ENCODE measurements at places on chromosomes 2 and 18.

GRCh38 chr2:68995916-68996315, 17.1 kb upstream of the ANTXR1 start:
- DNase-seq = no peak

DNA sequence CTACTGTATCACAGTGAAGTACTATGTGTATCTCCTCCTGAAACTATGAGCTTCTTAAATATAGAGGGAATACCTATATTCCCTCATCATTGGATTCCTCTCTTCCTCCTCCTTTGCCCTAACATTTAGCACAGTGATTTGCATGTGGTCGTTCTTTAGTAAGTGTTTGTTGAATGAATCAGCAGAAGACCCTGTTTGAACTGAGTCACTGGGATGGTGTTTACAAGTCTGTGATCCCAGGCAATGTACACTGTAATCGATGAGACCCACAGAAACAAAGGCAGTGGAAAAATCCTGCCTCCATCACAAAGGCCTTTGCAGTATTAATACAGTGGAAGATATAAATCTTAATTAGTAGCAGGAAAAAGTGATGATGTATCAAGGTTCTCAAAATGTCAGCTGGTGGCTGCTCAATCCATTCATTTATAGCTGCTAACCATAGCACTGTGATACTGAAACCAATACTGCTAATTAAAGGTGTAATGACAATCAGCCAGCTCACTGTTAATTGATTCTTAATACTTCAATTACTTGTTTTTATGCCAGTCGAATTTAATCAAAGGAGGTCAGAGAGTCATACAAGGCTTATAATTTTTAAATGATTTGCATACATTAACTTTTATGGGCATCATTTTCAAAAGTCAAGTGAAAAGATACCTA, 20.8 kb upstream of the MYO3B start:
- no peak for DNase-seq

- no peak for DNase-seq
Measured at GRCh38 chr18:74310411-74310810, 5.2 kb upstream of the C18orf63 start.

DNA sequence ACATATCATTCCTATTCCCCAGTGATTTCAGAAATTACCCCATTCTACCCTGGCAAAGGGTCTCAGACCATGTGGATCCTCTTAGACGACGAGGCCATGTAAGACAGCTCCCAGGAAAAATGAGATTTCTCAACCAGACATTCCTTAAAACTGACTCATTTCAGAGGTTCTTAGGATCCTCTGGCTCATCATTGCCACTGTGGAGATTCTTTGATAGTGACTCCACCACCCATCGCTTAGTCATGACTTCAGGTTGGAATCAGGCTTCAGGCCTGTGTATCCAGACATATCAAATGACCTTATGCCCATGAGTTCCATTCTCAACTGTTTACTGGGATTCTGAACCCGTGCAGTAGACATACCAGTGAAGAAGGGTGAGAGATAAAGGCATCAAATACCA, 245.6 kb upstream of the TCF4 start:
- no peak for DNase-seq

DNA sequence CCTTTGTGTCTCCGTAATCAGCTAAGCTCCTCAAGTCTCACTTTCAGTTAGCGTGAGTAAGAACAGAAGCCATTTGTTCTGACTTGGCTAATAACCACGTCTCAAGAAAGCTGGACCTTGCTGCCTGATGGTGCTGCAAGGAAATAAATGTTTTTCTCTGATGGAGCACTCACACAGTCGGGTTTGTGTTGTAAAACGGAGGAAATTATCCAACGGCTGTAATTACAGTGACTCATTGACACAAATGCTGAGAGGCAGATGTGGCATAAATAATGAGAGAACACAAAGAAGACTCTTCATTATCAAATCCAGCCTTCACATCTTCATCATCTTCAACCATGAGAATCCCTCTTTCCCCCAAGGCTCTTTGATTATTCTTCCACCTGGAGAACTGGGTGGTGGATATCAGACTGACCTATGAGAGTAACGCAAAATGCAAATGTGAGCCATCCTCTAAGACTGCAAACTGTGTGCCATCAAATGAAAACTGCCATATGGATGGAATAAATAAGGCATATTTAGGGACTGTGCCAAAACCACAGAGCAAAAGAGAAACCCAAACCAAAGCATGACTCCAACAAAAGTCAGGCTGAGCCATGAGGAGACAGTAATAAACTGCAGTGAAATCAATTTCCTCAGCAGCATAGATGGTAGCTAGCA, 252.6 kb downstream of the RND3 start:
- DNase-seq = no peak

- no peak for DNase-seq
Measured at GRCh38 chr18:6595666-6596065, 133.8 kb upstream of the ARHGAP28 start.

GRCh38 chr2:65630643-65631042, 198.2 kb upstream of the SPRED2 start:
- DNase-seq = no peak

GRCh38 chr2:42028571-42029148, 19.2 kb upstream of the PKDCC start:
- DNase-seq = no peak

DNA sequence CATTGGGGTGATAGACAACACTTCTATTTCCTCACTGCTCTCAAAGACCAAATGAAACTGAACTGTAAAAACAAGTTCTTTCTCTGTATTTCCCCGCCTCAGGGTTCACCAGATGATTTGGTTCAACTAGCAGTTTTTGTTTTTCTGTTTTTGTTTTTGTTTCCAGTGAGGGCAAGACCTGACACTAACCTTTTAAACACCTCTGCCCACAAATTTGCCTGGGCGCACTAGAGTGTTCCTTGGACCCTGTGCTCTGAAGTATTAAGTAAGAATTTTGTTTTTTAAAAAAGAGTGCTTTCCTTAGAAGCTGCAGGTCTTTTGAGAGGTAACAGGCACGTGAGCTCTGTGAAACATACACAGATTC, 92.9 kb downstream of the DYSF start:
- no peak for DNase-seq

- DNase-seq = no peak
Measured at GRCh38 chr18:47901624-47902362, 28.7 kb downstream of the SMAD2 start.

- DNase-seq = no peak
Measured at GRCh38 chr2:138727956-138728355, 52.2 kb downstream of the NXPH2 start.

- no peak for DNase-seq
Measured at GRCh38 chr18:12721495-12722275, 18.8 kb downstream of the PSMG2 start.

- DNase-seq = no peak
Measured at GRCh38 chr2:226669249-226669648, 130.4 kb downstream of the IRS1 start.

GRCh38 chr2:41062336-41062735, 610.4 kb upstream of the SLC8A1 start:
- DNase-seq = no peak

GRCh38 chr18:57805117-57805516, 2.0 kb upstream of the ATP8B1 start:
- DNase-seq = no peak

DNA sequence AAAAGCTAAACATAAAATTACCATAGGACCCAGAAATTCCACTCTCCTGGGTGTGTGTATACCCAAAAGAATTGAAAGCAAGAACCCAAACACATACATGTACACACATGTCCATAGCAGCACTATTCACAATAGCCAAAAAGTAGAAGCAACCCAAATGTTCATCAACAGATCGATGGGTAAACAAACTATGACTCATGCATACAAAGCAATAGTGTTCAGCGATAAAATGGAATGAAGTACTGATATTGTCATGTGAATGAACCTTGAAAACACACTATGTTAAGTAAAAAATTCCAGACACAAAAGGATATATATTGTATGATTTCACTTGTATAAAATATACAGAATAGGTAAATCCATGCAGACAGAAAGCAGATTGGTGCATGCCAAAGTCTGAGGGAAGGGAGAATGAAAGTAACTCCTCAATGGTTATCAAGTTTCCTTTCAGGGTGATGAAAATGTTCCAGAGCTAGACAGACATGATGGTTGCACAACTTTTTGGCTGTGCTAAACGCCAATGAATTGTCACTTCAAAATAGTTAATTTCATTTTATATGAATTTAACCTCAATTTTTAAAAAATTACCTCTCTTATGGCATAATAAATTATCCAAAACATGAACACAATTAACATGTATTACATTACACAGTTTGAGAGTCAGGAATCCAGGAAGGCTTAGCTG, 35.5 kb downstream of the GKN2 start:
- DNase-seq = no peak

DNA sequence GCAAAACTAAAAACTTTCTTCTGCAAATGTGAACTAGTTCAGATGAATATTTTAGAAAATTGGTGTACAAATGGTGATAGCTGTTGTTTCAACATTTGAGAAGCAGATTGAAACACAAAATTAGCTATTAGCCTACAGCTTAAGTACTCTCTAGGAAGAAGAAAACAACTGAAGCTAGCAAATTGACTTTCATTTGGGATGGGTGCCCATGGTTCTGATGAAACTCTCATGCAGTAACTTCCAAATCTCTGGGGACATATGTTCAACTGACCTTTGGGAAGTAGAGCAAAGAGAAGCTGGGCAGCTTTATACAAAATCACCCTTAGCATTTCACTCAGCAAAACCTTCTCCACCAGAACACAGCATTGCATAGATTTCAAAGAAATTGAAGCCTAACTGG, 119.0 kb downstream of the GALNT13 start:
- no peak for DNase-seq

DNA sequence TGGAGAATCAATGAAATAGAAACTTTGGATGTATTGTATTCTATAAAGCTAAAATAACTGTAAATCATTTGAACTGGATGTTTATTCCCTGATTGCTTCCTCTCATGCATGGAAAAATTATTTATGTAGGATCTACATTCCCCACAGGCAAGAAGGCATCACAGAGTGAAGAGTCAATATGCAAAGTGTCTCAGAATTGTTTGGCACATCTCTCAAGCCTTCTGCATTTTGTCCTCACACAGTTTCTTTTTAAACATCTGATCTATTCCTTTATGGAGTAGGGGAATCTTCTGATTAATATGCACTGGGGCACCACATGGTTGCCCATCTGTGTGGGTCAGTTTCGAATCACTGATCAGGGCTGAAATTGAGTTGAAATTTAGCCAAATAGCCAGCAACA, 465.4 kb downstream of the ZNF804A start:
- no peak for DNase-seq

- no peak for DNase-seq
Measured at GRCh38 chr2:64327129-64327509, 126.8 kb upstream of the LGALSL start.

- no peak for DNase-seq
Measured at GRCh38 chr18:44700652-44701051, 20.0 kb downstream of the SETBP1 start.

- no peak for DNase-seq
Measured at GRCh38 chr2:61789807-61790602, 63.9 kb downstream of the FAM161A start.

DNA sequence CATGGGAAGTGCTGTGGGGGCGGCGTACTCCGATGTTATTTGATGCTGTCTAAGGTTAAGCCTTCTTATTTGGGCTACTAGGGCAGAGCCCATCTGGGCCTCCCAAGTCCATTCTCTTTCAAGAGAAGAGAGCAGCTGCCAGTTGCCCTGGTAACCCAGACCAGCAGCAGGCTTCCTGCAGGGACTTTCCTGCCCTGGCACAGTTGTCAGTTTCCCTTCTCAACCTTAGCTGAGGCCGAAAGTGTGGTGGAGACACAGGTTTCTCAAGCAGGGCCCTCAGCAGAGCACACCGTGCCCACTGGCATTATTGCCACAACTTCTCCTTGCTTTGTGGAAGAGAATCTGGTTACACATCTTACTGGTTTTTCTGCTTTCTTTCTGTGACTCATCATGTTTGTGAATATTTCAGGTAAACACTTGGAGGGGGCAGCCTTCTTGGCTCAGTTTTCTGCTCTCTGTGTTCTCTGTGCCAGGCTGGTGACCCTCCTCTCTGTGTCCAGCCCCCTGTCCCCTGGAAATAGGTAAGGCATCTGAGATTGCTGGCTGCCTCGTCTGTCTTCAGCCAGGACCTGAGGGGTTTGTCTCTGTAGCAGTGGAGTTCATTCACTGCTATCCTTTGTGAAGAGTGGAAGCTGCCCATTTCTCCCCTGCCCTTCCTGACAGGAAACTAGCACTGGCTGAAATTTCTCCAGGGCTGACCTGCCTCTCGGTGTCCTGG, 111.0 kb downstream of the B3GNT2 start:
- DNase-seq = peak; percentile 15

GRCh38 chr2:52345676-52346075, 1313.7 kb upstream of the NRXN1 start:
- DNase-seq = no peak

DNA sequence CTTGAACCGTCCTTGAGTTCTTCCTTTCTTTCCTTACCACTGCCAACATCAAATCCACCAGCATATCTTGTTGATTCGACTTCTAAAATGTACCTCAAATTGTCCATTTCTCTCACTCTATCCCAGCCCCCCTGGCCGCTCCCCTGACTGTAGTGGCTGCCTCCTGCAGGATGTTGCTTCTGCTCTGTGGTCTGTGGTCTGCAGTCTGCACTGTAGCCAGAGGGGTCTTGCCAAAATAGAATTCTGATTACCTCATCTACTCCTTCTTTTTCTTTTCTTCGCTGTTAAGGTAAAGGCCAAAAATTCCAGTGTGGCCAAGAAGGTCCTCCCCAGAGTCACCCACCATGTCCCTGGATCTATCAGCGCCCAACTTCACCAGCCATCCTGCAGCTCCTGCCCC, 79.5 kb upstream of the ALPP start:
- DNase-seq = no peak

GRCh38 chr2:95270541-95271081, 3.6 kb upstream of the PROM2 start:
- DNase-seq = no peak

DNA sequence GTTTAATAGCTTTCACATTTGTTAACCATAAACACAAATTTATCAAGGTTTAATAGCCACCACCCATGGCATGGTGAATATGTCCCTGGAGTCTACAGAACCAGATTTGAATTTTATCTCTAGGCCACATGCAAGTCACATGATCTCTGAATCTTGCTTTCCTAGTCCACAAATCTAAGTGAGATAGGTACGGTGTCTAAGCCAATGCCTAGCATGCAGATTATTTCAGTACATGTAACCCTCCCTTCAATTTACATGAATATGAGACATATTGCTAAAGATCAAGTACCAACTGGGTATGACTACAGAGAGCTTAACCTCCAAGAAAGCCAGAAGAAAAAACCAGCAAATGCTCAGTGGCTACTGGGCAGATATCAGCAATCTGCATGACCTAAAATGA, 10.0 kb downstream of the ZNF24 start:
- DNase-seq = no peak

DNA sequence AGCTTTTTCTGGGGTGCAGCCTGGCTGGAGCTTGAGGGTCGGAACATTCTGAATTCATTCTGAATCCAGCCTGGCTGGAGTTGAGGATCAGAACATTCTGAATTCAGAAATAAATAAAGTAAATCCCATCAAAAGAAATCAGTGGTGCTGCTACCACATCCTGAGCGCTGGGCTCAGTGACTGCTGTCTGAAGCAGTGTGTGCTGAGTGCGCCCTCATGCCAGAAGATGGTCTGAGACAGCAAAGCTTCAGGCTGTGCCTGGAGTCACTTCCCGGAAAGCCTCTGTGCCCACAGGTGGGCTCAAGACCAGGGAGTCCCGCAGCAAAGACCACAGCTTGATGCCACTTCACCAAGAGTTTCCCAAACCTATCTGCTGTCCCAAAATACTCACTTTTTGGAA, 187.9 kb downstream of the VAPA start:
- no peak for DNase-seq

- DNase-seq = no peak
Measured at GRCh38 chr2:157672129-157672528, 43.5 kb upstream of the ACVR1C start.

Measured in activated CD4-positive, alpha-beta T cell treated with anti-CD3 and anti-CD28 coated beads, Interleukin-2, amount 50 U/mL, for 24 hours (primary cell).